Lower leg skin (tissue), 4 donors: ENCODE measurements at places on chromosomes 12 and 14. TPM values are rescaled to one million over a fixed set of nuclear protein-coding genes. Genes with fewer than 3 reads are reported as not detected.

HOXC4 gene
- 2.5 TPM for total RNA-seq

RPGRIP1 gene
- total RNA-seq: 0.21 TPM

GRCh38 chr14:74519316-74520074 lies 25.9 kb downstream of the ISCA2 start:
- no peak for DNase-seq

KERA gene
- not detected for total RNA-seq

DNA sequence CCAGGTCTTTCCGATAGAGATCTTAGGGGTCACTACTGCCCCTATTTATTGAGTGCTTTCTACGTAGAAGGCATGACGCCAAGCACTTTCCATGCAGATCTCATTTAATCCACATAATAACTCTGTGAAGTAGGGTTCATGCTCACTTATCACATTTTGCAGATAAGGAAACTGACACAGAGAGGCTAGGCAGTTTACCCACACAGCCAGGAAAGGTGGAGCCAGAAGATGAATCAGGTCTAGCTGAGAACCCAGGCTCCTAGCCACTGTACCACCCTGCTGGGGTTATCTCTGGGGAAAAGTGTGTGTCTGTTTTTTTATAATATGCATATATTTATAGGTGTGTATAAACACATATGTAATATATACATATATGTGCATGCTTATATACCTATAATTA lies 83.6 kb downstream of the KSR2 start:
- no peak for DNase-seq

DNA sequence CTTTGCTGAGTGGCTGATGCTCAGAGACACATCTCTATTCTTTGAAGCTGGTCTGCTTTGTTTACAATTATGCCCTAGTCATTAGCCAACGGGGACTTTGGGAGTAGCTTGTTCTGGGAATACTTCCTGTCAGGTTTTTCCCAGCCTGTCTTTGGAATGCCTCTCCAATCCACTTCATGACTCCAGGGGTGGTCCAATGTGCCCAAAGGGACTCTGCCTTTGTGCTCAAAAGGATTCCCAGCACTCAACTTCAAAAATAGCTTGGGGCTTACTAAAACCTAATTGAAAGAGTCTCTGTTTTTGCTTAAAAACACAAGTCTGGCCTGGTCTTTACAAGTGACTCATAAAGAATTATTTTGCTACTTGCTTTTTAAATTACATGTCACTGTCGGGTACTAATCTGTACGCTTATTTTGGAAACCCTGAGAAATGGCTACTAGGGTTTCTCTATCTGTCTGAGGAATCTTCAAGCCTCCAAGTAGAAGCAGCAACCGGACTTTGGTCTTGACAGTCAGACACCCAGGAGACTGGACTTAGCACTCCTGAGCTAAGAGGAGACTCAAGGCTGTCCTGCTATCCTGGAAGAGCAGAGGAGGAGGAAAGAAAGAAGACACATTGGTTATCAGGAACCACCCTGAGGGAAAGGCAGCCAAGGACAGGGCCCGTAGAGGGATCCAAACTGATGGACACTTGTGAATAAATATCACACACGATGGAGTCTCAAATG lies 20.7 kb downstream of the PHLDA1 start:
- DNase-seq: no peak

DNA sequence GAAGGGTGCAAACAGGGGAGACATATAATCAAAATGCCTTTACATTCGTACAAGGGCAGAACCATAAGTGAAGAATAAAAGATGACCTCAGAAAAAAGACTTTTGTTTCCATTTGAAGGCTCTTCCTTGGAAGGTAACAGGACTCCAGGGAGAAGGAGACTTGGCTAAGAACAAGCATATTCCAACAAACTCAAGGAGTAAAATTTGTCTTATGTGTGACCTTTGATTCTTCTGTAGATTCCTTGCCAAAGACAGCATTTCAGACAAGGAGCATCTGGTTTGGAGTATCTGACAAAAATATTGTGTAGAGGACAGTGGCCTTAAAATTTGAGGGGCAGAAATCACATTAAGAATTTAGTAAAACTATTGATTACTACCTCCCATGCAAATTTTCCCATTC lies 991.9 kb downstream of the FLRT2 start:
- no peak for DNase-seq

DNA sequence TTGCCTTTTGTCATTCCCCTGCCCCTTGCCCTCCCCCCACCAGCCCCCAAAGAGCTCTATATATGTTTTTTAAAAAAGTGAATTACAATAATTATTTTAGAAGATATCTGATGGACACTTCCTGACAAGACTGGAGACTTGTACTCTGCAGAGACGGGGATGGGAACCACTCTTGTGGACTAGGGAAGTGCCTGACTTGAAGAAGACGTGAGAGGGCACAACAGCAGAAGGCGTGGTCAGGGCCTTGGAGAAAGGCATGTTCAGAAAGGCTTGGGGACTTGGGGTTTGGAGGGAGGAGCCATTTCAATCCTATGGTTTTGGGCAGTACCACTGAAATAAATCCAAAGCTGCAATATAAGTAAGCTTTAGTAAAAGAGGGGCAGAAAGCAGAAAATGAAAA lies 154.7 kb downstream of the APAF1 start:
- DNase-seq: no peak

GRCh38 chr12:57722716-57723629 lies 15.6 kb downstream of the AGAP2 start:
- DNase-seq: no peak
